Activated T-helper 1 cell treated with anti-CD3 and anti-CD28 coated beads, Interleukin-2, amount 50 U/mL, for 16 hours (primary cell): ENCODE measurements at places on chromosomes 1 and 21.

GRCh38 chr1:73511038-73511437, 686.9 kb downstream of the LRRIQ3 start:
- DNase-seq = no peak

GRCh38 chr1:104132382-104132973, 382.8 kb downstream of the AMY1C start:
- DNase-seq = no peak

DNA sequence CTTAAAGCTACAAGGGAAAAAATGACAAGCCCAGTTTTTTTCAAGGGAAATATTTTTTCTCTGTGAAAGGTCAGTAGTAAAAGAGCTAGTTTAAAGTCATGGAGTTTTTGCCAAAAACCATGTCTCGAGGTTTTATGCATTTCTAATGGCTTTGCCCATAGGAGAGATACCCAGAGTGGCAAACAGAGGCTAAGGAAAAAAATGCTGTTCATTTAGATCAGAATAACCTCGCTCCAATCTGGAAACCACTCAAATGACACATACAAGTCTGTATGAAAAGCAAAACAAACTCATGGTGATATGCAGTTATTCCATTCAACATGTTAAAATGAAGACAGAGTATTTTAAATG, 36.9 kb upstream of the EDEM3 start:
- no peak for DNase-seq

- DNase-seq = peak; percentile 10
Measured at GRCh38 chr21:20997636-20998455, at the start of gene NCAM2. Gene NCAM2, plus strand, starts transcription at chr21:20998409.

DNA sequence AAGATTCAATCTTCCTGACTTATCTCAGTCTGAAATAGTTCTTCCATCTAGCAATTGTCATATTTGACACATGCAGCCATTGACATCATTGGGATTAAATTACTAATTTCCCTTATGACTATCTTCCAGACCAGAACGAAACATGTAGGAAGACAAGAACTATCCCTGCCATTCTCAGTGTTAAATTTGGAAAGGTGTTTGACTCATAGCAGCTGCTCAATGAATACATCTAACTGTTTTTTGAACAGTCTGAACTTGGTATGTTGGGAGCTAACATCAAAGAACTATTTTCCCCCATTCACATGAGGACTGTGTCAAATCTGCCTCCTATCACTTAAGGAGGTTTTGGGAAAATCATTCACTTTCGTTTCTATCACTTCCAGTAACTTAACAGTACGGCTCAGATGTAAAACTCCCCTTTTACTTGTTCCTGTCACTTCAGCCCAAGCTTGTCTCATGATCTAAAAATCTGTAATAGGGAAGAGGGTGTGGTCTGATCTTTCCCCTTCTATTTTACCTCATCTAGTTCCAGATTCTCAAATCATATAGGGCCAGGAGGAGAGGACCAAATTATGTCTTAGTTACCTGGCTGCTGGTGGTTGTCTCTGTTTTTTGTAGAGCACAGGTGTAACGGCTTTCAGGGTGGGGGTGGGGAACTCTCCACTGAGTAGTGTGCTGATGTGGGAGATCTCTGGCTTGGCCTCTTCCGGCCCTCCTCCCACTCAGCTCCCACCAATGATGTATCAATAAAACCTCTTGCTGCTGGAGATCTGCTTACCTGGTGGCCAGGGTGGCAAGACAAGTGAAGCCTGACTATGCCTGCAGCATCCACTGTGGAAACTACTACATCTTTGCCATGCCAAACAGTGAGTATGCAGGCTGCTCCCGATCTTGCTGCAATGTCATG, 26.2 kb upstream of the SLAMF1 start:
- DNase-seq = no peak

GRCh38 chr1:183328371-183328770, 89.8 kb downstream of the NMNAT2 start:
- DNase-seq = no peak

- DNase-seq = no peak
Measured at GRCh38 chr1:228319352-228320088, 87.1 kb downstream of the TRIM11 start.

DNA sequence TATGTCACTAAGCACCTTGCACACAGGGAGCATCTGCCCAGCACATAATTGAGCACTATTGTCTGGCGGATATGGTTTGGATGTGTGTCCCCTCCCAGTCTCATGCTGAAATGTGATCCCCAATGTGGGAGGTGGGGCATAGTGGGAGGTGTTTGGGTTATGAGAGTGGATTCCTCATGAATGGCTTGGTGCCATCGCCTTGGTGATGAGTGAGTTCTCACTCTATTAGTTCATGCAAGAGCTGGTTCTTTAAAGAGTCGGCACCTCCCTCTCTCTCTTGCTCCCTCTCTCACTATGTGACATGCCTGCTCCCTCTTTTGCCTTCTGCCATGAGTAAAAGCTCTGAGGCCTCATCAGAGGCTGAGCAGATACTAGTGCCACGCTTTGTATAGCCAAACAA, 9.5 kb downstream of the CTSK start:
- no peak for DNase-seq

DNA sequence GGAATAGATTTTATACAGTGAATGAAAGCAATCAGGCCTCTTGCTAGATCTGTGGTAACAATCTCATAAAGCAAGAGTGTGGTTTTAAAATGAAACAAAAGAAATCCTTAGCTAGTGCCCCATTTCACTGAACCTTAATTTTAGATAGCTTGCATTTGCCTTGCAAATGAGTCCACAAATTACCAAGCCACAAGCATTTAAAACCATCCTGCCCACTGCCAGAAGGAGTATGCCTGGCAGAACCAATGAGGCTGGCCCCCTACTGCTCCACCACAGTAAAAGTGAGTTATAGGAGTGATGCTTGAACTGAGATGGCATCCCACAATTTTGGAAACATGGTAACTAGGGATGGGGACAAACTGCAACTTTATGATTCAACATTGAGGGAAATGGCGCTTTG, 206.4 kb upstream of the LMO4 start:
- no peak for DNase-seq

DNA sequence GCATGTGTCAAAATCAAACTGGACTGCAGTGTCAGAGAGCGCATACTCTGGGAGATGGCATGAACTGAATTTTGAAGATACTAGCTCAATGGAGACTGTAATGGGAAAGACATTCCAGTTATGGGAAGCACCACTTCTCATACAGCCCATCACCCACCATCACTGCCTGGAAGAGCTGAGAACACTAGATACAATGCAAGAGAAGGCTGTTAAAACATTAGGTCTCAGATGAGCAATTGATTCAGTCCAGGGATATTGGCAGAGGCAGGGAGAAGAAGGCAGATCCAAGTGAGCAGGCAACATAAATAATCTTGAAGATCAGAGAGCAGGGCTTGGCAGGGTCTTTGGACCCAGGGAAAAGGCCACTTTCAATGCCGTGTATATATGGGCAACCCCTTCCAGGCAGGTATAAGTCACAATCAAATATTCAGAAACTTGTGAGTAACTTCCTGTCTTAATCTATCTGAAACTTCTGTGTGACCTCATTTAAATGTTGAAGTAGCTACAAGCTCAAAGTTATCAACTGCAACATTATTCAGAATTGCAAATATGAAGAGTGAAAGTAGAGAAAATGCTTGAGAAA, 290.3 kb upstream of the SGIP1 start:
- no peak for DNase-seq

DNA sequence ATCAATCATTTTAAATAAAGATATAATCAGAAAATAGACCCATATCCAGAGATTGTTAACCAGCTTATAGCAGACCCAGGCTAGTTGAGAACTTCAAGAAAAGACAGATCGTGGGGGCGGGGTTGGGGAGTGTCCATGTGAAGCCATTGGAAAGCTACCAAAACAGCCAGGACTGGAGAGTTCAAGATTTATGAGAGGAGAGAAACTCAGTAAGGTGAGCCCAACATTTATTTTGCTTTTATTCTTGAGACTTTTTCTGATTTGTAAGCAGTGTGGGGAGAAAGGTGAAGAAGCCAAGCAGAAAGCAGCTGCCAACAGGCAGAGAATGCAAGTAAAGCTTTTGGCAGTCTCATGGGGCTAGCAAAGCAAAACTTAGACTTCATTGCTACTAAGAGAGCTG, 179.9 kb downstream of the VPS13D start:
- DNase-seq = no peak

GRCh38 chr1:24235921-24236788, 49.1 kb upstream of the IFNLR1 start:
- no peak for DNase-seq

- DNase-seq = no peak
Measured at GRCh38 chr21:46078322-46078977, 19.5 kb upstream of the COL6A2 start.

GRCh38 chr1:31707711-31708110, 3.9 kb upstream of the COL16A1 start:
- no peak for DNase-seq

- DNase-seq = no peak
Measured at GRCh38 chr21:16634515-16634914, 878.3 kb upstream of the CXADR start.

- no peak for DNase-seq
Measured at GRCh38 chr1:51463561-51463960, 55.5 kb downstream of the EPS15 start.

DNA sequence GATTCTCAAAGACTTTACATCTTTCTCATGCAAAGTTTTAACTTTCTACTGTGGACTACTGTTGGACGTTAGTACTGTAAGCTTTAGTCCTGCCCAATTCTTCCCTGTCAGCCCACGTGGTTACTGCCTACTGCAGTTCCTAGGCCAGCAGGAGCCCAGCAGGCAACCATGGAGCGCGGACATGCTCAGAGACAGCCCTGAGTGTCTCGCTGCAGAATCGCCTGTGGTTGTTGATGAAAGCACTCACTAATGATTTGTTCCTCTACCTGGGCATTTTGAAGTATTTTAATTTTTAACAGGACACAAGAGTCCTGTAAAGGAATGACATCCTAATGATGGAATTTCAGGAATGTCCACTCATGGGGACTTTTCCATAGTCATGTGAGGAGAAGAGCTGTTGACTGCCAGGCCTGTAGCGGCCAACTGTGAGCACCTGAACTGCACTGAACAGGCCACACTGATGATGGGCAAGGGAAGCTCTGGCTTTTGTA, 44.1 kb downstream of the PGBD5 start:
- DNase-seq = no peak

DNA sequence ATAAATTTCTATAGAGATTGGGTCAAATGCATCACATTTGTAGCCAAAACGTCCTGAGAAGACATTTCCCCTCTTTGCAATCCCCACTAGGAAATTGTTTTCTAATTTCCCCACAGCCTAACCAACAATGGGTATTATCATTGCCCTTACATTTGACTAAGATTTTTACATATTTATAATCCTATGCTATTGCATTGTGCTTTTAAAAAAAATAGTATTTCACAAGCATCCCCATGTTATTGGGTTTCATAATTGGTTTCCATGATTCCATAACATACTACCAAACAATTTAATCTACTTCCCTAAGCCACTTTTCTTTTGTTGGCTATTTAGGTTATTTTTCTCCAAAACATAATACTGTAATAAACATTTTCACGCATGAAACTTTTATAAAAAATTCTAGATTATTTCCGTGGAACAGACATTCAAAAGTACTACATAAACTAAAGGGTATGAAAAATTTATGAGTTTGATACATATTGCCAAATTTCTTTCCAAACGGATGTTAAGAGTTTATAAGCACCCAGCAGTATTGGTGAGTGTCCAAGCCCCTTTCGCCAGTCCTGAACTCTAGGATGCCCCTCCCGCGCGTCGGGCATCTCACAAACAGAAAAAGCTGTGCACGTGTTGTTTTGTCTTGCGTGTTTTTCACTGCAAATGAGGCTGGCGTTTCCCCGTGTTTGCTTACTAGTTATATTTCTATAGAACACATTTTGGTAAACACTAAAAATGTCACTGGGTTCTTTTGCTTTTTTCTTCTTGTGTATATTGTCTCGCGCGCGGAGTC, 2.0 kb upstream of the LHX4 start:
- DNase-seq = no peak

DNA sequence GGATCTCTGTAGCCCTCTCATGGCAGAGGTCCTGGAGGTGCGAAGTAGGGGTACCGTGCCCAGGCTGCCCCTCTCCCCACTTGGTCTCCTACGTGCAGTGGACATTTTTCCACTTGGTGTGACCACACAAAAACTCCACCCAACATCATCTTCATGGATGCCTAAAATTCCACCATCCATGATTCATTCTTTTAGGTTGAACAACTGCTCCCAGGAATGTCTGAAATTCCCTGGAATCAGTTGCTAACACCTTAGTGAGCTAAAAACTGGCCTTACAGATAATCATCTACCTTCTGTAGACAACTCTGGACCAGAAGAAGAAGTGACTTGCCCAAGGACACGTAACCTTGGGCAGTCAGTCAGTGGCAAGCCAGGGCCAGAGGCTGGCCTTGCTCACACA, 32.1 kb upstream of the CLIC4 start:
- no peak for DNase-seq

- DNase-seq = no peak
Measured at GRCh38 chr1:12132078-12132477, 34.7 kb upstream of the TNFRSF1B start.
